CD4-positive, alpha-beta T cell (primary cell): ENCODE measurements at places on chromosomes 5 and 9.

GRCh38 chr5:12615141-12615820, 711.0 kb upstream of the CTNND2 start:
- DNase-seq: no peak

GRCh38 chr5:172680921-172681320, 39.9 kb downstream of the NEURL1B start:
- no peak for DNase-seq

- no peak for DNase-seq
Measured at GRCh38 chr5:164230341-164230740, 724.9 kb downstream of the MAT2B start.

DNA sequence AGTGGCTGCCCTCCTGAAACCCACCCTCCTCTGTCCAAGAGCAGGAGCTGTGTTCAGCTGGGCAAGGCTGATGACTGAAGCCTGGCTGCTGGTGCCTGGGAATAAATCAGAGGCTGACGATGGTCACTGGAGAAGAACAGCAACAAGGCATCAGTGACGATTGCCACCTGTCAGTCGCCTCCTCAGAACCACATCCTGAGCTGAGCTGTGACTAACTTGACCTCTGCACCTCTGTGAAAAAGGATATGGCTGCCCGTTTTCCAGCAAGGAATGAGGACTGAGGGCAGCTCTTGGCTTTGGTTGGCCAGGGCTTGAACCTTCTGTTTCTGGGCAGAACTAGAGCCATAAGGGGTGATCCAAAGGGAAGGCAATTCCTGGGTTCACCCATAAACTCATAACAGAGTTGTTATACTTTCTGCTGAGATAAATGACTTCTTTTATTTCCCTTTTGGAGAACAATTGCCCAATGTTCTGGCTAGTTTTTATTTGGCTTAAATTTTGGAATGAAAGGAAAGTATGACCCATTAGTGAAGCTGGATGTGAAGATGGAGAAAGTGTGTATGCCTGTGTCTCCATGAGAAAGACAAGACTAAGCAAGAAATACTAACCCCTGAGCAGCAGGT, 40.1 kb downstream of the TRIP13 start:
- no peak for DNase-seq

- DNase-seq: no peak
Measured at GRCh38 chr5:160293901-160294561, 18.3 kb downstream of the CCNJL start.

DNA sequence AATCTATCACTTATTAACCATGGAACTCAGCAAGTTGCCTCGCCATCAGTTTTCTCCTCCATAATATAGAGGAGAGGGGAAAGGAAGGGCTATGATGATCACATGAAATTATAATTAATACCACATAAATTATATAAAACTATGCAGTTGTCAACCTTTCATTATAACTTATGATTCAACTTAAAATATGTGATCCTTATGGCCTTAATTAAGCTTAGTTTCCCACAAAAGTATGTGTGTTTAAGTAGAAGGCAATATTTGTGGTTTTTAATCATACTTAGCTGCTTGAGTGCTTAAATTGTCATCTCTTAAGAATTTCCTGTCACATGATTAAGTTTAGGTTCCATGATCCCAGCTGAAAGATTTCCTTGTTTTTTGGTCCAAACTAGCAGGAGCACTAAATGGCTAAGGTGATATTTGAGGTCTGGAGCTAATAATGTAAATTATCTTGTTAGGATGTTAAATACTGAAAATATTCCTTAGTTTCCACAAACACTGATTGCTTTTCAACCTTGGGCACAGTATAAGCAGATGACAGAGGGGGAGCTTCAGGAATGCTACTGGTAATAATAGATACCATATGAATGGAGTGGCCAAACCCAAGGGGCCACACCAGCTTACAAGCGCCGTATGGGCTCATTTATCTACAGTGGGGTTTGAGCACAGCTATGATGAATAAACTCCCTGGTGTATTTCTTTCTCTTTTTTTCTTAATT, 26.4 kb upstream of the F2R start:
- no peak for DNase-seq

DNA sequence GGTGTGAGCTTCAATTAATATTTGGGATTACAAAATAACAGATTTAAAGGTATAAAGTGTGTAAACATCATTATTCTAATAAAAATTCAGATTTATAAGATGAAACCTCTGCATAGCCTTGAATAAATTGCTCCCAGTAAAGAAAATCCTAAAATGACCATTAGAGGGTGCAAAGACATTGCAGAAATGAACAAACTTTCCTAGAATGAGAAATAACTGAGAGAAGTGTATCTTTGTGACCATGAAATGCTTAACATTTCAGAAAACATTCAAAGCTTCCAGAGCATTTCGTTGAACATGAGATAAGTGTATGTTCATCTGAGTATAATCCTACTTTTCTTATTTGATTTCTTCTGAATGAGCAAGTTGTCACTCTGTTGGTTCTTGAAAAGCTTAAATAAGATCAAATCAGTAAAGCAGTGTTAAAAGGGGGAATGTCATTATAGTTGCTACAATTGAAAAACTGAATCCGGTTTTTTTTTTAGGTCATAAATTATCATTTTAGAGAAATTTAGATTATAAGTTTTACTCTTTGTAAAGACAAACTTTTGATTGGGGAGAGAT, 24.7 kb upstream of the NUDT12 start:
- no peak for DNase-seq

GRCh38 chr5:173972925-173973615, 15.9 kb upstream of the C5orf47 start:
- DNase-seq: peak; percentile 65

- no peak for DNase-seq
Measured at GRCh38 chr9:86978922-86979474, 31.7 kb upstream of the GAS1 start.

GRCh38 chr9:34958411-34958982, 412 bp downstream of the PHF24 start:
- no peak for DNase-seq

DNA sequence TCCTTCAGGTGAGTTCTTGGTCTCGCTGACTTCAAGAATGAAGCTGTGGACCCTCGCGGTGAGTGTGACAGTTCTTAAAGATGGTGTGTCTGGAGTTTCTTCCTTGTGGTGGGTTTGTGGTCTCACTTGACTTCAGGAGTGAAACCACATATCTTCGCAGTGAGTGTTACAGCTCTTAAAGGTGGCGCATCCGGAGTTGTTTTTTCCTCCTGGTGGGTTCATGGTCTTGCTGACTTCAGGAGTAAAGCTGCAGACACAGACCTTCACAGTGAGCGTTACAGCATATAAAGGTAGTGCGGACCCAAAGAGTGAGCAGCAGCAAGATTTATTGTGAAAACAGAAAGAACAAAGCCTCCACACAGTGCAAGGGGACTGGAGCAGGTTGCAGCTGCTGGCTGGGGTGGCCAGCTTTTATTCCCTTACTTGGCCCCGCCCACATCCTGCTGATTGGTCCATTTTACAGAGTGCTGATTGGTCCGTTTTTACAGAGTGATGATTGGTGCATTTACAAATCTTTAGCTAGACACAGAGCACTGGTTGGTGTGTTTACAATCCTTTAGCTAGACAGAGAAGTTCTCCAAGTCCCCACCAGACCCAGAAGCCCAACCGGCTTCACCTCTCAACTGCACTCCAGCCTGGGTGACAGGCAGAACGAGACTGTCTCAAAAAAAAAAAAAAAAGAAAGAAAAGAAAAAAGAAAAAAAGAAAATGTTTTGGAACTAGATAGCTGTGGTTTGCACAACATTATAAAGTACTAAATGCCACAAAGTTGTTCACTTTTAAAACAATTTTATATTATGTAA, 9.1 kb upstream of the ERMP1 start:
- peak; percentile 56 for DNase-seq

DNA sequence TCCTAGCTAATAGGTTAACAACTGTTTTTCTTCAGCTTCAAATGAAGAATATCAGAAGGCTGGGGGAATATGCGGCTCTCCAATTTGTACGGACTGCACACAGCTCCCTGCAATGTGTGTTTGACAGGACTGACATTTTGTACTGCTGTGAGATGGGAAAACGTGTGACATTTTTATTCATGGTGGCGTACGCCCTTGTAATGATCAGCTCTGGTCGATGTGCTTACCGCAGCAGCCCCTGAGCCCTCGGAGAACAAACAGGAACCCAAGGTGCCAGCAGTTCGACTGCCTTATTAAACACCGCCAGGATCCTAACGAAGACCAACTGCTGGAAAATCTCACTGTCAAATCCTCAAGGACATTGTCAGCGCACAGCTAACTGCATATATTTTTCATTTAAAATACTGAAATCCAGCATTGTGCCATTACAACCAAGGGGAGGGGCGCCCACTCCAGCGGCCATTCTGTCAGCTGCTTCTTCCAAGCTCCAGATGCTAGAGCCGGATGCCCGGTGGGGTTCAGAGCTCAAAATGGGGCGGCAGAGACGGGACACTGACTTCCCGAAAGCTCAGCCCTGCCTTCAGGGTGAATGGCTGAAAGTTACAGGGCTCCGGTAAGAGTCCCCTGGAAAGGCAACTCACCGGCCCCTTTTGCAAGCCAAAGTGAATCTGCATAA, 66.8 kb downstream of the CRB2 start:
- DNase-seq: no peak

GRCh38 chr9:107422189-107423185, 67.1 kb downstream of the KLF4 start:
- peak; percentile 7 for DNase-seq

DNA sequence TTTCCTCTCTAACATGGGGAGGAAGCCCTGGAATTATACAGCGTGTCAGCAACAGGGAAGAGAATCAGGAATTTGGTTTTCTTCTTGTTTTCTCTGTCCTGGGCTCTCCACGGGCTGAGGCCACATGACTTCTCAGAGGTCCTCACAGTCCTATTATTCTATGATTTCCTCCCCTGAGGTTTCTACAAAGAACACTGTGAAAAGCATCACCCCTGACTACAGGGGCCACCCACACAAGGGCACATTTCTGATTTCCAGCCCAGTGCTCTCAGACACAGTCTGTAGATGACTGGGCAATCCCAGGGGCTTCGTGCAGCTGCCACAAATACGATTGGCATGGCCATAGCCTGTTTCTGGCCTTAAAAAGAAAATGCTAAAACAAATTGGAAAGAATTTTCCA, 284.9 kb downstream of the CEMIP2 start:
- no peak for DNase-seq

GRCh38 chr9:114303977-114304376, 18.9 kb upstream of the ORM1 start:
- no peak for DNase-seq

DNA sequence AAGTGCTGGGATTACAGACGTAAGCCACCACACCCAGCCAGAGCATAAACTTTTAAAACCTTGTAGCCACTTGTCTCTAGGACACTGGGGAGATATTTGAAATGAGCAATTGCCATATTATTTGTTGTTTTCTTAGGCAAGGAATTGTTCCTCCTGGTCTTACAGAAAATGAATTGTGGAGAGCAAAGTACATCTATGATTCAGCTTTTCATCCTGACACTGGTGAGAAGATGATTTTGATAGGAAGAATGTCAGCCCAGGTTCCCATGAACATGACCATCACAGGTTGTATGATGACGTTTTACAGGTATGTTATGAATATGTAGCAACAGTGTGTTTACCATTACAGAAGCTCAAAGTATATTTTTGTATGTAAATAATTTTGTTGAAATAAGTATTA, 30.5 kb downstream of the SFXN1 start:
- no peak for DNase-seq

- DNase-seq: no peak
Measured at GRCh38 chr5:20166456-20166855, 178.5 kb upstream of the CDH18 start.

DNA sequence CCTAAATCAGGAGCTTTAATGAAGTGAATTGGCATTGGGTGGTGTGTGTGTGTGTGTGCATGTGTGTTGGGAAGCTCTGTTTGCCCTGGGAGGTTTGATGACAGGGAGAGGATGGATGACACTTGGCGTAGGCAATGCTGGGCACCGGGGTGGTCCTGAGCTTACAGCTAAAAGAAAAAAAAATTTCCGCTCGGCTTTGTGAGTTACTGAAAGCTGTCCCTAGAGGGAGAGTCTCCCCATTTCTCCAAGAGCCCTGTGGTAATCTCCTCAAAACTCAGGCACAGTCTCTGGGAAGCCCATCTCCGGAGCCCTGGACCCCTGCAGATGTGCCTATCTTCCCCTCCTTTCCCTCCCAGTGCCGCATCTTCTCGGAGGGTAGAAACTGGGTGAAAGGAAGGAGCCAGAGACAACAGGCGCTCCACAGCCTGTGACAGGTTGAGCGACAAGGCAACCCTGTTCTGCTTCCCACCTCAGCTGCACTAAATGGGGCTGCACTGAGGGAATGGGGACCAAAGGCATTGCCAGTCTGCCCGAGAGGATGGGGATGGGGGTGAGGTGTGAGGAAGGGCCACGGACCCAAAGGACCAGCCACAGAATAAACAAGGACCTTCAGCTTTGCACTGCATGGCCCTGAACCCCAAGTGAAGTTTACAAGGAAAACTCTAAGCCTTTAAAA, 35.8 kb upstream of the TIFAB start:
- no peak for DNase-seq

DNA sequence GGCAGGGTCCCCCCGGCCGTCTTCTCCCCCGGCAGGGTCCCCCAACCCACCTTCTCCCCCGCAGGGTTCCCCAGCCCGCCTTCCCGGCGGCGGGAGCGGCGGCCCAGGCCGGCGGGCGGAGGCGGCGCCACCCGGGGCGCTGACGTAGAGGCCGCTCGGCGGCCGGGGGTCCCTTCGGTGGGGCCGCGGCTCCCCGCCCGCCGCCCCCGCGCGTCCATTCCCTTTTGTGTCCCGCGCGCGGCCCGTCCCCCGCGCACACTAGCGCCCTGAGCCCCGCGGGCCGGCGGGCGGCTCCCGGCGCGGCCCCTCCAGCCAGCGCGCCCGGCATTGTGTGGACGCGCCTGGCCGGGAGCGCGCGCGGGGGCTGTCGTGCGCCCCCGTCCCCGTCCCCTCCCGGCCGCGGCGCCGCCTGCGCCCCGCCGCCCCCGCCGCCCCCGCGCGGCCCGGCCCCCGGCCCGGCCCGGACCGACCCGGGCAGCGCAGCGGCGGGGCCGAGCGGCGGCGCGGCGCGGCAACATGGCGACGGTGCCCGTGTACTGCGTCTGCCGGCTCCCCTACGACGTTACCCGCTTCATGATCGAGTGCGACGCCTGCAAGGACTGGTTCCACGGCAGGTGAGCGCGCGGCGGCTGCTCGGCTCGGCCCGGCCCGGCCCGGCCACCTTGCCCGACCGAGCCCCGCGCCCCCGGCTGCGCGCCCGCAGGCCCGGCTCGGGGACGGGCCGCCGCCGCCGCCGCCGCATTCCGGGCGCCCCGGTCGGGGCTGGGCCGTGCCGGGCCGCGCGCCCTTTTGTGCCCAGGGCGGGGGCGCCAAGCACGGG, at the start of gene PHF2:
Gene PHF2, plus strand, starts transcription at position 327 of the 820 bp plus-strand sequence. Its CDS starts 190 bp downstream, at position 517.
- no peak for DNase-seq

GRCh38 chr5:35136386-35136785, 88.6 kb upstream of the AGXT2 start:
- peak; percentile 9 for DNase-seq
